Ovary (tissue), 10 donors: ENCODE measurements at places on chromosomes 1 and 21. TPM values are rescaled to one million over a fixed set of nuclear protein-coding genes. Genes with fewer than 3 reads are reported as not detected.

The RXFP4 gene
- not detected for total RNA-seq

The LAMB3 gene
- total RNA-seq, result 2.4 TPM

- DNase-seq, result no peak
These were observed 80.7 kb downstream of the DNTTIP2 start for GRCh38 chr1:93798291-93798690.

The TRAF3IP3 gene
- total RNA-seq, result 1.4 TPM

GRCh38 chr1:227428803-227429202 is 110.5 kb upstream of the CDC42BPA start:
- no peak for DNase-seq

The FAM151A gene
- not detected for total RNA-seq

- DNase-seq, result no peak
These were observed 44.2 kb upstream of the MAB21L3 start for GRCh38 chr1:116066868-116067565.

The AJAP1 gene
- total RNA-seq, result 12.8 TPM

GRCh38 chr1:115218699-115219098 is 119.3 kb downstream of the NGF start:
- no peak for DNase-seq

GRCh38 chr1:235008239-235008638 is 120.4 kb downstream of the TOMM20 start:
- DNase-seq, result no peak

- no peak for DNase-seq
These were observed 120.7 kb downstream of the GRIK3 start for GRCh38 chr1:36913484-36914060.
